ENCODE measurements at places on chromosomes 7 and 10. TPM values are rescaled to one million over a fixed set of nuclear protein-coding genes. Genes with fewer than 3 reads are reported as not detected.

Gene LIPN
- not detected for total RNA-seq

Gene WAC
- total RNA-seq: 62.4 TPM

Gene NUDT13
- total RNA-seq: 1.0 TPM

Gene GIMAP6
- total RNA-seq: 2.6 TPM

Gene ADIRF
- 13.2 TPM for total RNA-seq

Gene FXYD4
- not detected for total RNA-seq

Gene HDAC9
- 1.1 TPM for total RNA-seq
